ENCODE measurements at places on chromosomes 1 and 21.
A peak's percentile ranks its signal among the peaks of the same experiment; 100 is the strongest.

- DNase-seq = no peak
Observed at GRCh38 chr1:244113532-244114320, 62.6 kb downstream of the ZBTB18 start.

GRCh38 chr1:156663178-156663577, 14.0 kb downstream of the NES start:
- DNase-seq = no peak

GRCh38 chr1:33715195-33715811, 148.6 kb upstream of the HMGB4 start:
- no peak for DNase-seq

DNA sequence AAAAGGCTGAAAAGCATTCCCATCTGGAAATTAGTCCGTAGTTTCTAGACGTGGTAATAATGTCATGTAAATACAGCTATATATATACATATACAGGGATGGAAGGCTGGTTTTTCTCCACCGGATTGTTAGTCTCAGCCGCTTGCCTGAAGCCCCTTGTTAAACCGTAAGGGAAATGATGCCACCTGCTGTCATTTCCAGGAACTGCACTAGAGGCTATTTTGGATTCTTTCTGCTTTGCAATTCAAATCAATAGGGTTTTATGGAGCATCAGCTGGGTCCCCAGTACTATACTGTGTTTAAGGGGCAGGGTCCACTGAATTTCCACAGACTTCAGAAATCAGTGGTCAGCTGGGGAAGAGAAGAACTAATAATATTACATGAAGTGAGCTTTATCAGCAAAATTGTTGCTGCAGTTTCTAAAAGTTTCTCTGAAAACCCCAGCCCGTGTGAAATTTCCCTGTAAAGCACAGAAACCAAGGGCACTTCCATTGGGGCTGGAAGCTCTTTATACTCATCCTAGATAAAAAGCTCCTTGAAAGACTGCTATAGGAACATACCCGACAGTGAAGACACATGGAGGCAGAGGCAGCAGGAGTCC, 33.8 kb upstream of the MPZL1 start:
- peak; percentile 74 for DNase-seq

- DNase-seq = no peak
Observed at GRCh38 chr1:248268178-248268577, 9.6 kb downstream of the OR2T33 start.

DNA sequence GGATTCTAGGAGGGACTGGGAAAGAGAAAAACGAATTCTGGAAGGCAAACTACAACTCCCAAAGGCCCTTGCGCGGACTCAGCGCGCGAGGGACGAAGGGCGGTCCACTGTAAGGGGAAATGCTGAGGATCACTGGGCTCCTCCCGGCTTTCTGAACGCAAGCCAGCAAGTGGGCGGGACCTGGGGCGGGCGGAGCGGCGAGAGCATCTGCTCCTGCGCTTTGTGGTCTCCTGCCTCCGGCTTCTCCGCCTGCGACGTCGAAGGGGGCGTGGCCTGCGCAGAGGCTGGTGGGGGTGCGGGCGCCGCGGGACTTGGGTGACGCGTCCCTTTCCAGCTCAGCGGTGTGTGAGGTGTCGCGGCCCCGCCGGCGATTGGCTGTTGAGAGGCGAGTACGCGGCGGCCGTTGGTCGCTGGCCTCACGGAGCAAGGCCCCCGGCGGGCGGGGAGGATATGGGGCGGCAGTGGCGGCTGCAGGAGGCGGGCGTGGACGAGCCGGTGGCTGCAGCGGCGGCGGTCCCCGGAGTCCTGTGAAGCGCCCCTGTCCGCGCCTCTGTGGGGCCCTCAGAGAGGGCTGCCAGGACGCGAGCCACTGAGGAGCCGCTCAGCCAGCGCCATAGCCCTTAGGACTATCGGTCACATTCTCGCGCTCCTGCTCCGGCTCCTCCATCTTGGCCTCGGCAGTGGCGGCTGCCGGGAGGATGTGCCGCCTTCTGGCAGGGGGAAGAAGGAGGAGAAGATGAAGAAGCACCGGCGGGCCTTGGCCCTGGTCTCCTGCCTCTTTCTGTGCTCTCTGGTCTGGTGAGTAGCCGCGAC, at the start of gene SUCO:
SUCO (plus strand) TSS at position 451 of the 813 bp plus-strand sequence; CDS start at position 737, 286 bp downstream.
- peak; percentile 100 for DNase-seq

- DNase-seq = no peak
Observed at GRCh38 chr1:2046174-2046917, 3.9 kb upstream of the PRKCZ start.
